ENCODE measurements at places on chromosomes 1 and 21. TPM values are rescaled to one million over a fixed set of nuclear protein-coding genes. Genes with fewer than 3 reads are reported as not detected.

DNA sequence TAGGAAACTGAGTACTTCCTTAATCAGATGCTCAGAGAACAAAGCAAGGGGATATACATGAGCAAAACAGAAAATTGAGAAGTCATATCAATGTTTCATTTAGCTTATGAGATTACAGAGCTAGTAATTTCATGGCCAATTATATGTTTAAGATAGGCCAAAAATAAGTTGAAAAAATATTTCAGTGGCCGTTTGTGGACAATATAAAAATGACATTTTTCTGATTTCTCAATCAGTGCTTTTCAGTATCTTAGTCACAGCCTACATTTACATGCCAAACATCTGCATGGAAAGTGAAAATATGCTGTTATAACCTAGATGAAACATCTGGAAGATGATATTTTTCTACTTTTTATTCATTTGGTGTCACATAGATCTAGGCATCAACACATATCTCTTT, 192.5 kb downstream of the HLX start:
- no peaks in the 10 kb centered on the region for H3K36me3 ChIP-seq
- no peaks in the 10 kb centered on the region for H3K27me3 ChIP-seq
- H3K4me1 ChIP-seq: no peaks in the 10 kb centered on the region
- H3K27ac ChIP-seq: no peak overlapping the region
- no peak for DNase-seq

GRCh38 chr1:41493117-41493536, 8.6 kb upstream of the EDN2 start:
- H3K4me3 ChIP-seq: no peak overlapping the region
- DNase-seq: no peak
- H3K27me3 ChIP-seq: no peaks in the 10 kb centered on the region
- H3K4me1 ChIP-seq: no peaks in the 10 kb centered on the region
- H3K36me3 ChIP-seq: no peaks in the 10 kb centered on the region
- no peak overlapping the region for H3K27ac ChIP-seq

- H3K27ac ChIP-seq: no peak overlapping the region
- H3K27me3 ChIP-seq: peaks cover 39% of the 10 kb centered on the region
- H3K36me3 ChIP-seq: no peaks in the 10 kb centered on the region
- peak overlapping the region; percentile 58 for H3K4me3 ChIP-seq
- H3K4me1 ChIP-seq: no peaks in the 10 kb centered on the region
These were observed 95.3 kb downstream of the FOXD2 start for GRCh38 chr1:47532921-47533792.

DNA sequence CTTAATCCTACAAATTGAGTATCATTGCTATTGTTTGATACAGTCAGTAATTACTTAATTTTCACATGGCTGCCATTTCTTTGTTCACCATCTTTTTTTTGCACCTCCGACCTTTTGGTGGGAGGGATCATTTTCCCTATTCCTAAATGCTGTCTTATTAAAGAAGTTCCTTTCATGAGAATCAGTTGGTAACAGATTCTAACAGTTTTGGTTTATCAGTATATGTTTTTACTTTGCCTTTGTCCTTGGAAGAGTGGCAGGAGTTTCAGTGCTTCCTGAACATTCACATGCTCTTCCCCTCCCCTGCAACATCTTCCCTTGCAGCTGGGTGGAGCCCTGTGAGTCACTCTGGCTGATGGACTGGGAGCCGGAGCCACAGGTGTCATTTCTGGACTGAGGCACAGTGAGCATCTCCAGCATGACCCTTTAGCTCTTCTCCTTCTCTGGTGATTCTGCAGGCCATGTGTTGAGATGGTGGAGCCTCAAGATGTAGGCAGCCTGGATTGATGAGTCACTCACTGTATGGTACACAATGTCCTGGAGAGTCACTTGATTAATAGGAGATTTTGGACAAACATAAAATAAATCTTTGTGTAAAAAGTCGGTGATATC, 217.7 kb downstream of the URB2 start:
- H3K4me1 ChIP-seq: no peaks in the 10 kb centered on the region
- H3K27me3 ChIP-seq: no peaks in the 10 kb centered on the region
- no peak overlapping the region for H3K27ac ChIP-seq
- DNase-seq: no peak
- no peaks in the 10 kb centered on the region for H3K36me3 ChIP-seq

DNA sequence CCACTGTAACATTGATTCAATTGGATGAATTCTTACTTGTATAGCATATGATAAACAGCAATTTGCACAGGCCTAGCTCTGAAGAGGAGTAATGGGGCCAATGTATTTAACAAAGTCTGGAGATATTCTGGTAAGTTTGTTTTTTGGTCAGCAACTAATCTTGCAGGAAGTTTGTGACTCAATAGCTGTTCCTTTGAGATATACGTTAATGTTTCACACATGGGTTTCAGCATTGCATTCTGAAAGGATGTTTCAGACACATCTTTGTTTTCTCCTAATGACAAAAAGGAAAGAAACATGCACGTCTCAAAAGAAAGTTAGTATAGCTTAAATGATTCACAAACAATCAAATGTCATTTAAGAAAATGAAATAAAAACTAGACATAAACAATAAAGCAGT, 49.0 kb downstream of the LTN1 start:
- DNase-seq: no peak
- H3K27ac ChIP-seq: no peak overlapping the region
- no peaks in the 10 kb centered on the region for H3K36me3 ChIP-seq
- no peak overlapping the region for H3K4me3 ChIP-seq
- H3K27me3 ChIP-seq: no peaks in the 10 kb centered on the region

GRCh38 chr21:34987501-34988072, 61.5 kb downstream of the RUNX1 start:
- no peaks in the 10 kb centered on the region for H3K27me3 ChIP-seq
- H3K27ac ChIP-seq: peak overlapping the region; percentile 77
- peak overlapping the region; percentile 15 for H3K4me3 ChIP-seq
- no peak for DNase-seq
- H3K4me1 ChIP-seq: peaks cover 91% of the 10 kb centered on the region

DNA sequence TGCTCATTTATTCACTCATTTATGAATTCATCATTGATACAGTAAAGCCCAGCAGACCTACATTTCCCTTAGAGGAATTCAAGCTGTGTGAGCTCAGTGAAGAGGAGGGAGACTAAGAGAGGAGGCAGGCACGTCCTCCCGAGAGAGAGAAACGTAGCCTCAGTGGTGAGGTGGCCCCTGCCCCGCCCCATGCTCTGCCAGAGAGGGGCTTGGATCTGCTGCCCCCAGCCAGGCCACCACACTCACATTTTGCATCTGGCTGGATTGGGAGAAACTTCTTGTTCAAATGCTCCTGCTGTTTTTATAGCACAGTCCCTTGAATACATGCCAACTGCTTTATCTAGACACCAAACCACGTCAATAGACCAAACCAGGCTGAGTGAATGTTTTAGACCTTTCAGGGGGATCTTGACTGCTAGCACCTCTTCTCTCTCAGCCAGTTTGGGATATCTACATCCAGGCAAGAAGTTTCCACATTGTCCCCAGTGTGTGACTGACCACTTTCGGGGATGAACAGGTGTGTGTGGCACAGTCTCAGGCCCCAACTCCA, 67.7 kb upstream of the AJAP1 start:
- H3K4me3 ChIP-seq: no peak overlapping the region
- DNase-seq: no peak
- H3K27ac ChIP-seq: no peak overlapping the region
- H3K36me3 ChIP-seq: no peaks in the 10 kb centered on the region
- H3K4me1 ChIP-seq: no peaks in the 10 kb centered on the region

DNA sequence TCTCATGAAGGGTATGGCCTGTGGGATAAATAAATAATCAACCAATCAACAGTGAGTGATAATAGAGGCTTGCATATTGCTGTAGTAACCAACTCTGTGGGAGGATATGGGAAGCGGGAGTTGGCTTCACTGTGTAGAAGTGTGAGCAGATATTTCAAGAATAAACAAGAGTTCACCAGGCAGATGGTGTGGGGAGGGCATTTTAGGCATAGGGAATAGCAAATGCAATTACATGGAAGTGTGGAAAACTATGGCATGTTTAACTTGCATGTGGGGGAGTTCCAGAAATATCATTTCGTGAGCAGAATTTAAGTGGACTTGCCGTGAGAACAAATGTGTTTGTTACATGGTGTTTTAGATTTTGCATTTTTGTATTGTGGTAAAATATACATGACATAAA, 95.2 kb downstream of the SPATA46 start:
- no peak overlapping the region for H3K27ac ChIP-seq
- H3K36me3 ChIP-seq: no peaks in the 10 kb centered on the region
- H3K4me1 ChIP-seq: no peaks in the 10 kb centered on the region
- no peak for DNase-seq

DNA sequence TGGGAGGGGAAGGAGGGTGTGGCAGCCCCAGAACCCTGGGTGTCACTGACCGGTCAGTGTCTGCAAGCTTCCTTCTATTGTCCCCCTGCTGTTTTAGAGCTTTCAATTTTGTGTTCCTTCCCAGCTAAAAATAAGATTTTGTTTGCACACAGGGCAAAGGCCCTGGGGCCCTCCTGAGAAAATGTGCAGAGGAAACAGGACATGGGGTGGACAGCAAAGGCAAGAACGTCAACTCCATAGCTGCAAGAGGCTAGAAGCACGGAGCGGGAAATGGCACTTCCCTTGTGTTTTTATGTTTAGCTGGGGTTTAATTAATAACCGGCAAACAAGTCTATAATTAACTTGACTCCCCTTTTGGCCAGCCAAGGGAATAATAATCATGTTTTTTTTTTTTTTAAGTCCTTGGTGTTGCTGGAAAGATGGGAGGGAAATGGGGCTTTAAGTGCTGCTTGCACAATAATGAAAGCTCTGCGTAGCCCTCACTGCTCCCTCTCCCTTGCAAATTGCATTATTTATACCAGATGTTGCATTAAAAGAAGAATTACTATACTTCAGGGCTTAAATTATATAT, 261.4 kb upstream of the USP24 start:
- no peak for DNase-seq
- no peaks in the 10 kb centered on the region for H3K4me1 ChIP-seq
- H3K4me3 ChIP-seq: no peak overlapping the region
- H3K27me3 ChIP-seq: no peaks in the 10 kb centered on the region

EXOC8 gene
- total RNA-seq: 27.8 TPM

All from T-cell (primary cell).